ENCODE measurements at places on chromosomes 1 and 21.

- no peak for DNase-seq
Observed at GRCh38 chr1:225733254-225733653, 44.4 kb upstream of the SRP9 start.

GRCh38 chr1:6273380-6273891, 12.5 kb upstream of the GPR153 start:
- no peak for DNase-seq

- DNase-seq: no peak
Observed at GRCh38 chr21:31798842-31799704, 67.2 kb upstream of the SCAF4 start.

DNA sequence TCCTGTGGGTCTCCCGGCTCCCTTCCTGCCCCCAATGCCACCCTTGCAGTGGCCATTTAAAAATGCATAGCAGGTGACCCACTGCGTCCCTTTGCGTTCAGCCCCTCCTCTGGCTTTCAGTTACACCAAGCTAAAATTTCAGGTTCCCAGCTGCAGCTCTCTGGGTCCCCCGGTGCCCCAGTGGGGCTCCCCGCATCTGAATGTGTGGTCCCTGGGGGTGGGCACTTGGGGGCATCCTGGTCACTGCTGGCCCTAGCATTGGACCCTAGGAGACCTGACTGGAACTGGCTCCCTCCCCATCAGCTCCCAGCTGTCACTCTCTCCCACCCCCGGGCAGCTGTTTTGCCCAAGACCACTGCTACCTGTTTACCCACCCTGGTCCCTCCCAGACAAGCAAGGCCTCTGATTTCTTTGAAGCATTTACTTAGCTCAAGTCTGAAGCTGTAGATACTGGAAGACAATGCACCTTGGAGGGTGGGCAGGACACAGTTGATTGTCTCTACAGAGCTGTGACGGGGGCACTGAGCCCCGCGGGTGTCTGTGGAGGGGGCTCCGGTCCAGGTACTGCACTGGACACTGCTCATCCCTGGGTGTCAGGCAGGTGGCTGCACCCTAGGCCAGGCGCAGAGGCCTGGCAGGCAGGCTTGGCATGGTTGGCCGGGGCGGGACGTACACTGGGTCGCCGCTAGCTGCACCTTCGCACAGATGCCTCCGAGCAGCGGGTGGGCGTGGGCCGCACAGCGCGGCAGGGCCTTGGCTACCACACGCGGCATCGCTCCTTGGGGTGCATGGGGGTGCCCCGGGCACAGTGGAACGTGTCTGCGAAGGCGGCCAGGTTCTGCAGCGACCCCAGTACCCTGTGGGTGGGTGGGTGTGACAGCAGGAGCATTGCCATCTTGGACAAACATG, 3.9 kb downstream of the PRXL2B start:
- DNase-seq: no peak

DNA sequence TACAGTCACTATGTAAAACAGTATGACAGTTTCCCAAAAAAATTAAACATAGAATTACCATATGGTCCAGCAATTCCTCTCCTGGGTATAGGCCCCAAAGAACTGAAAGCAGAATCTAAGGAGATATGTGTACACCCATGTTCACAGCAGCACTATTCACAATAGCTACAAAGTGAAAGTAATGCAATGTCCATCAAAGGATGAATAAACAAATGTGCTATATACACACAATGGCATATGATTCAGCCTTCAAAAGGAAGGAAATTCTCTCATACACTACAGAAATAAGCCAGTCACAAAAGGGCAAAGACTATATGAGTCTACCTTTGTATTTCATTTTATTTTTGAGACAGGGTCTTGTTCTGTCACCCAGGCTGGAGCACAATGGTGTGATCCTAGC, 120.4 kb downstream of the TOMM20 start:
- DNase-seq: no peak

DNA sequence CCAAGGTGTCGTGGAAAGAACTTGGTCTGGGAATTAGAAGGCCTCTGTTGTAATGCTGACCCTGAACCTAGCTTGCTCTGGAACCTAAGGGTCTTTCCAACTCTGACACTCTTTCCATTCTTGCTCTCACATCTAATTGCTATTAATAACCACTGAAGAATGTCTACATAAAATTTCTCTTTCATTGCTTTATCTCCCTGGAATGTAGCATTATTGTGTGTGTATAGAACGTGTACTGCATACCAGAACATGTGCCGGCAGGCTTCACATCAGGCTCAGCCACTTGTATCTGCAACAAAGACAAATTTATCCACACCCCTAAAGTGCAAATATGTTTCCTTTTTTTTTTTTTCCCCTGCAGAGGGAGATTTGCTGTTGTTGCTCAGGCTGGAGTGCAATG, 13.9 kb upstream of the LAX1 start:
- no peak for DNase-seq

DNA sequence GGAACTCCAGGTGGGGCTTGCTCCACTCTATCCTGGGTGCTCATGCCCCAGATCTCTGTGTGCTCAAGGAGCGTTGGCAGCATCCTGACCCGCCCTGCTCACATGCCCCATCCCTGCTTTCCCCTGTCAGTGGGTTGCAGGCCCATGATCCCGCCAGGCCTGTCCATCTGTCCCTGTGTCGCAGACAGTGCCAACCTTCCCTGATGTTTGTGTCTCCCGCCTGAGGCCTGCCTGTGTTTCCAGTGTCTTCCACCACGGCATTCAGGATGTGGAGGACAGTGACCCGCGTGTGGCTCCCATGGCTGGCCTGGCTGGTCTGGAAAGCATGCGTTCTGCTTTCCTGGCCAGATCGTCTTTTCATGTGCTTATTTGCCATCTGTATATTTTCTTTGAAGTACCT, 82.9 kb downstream of the PCBP3 start:
- no peak for DNase-seq

DNA sequence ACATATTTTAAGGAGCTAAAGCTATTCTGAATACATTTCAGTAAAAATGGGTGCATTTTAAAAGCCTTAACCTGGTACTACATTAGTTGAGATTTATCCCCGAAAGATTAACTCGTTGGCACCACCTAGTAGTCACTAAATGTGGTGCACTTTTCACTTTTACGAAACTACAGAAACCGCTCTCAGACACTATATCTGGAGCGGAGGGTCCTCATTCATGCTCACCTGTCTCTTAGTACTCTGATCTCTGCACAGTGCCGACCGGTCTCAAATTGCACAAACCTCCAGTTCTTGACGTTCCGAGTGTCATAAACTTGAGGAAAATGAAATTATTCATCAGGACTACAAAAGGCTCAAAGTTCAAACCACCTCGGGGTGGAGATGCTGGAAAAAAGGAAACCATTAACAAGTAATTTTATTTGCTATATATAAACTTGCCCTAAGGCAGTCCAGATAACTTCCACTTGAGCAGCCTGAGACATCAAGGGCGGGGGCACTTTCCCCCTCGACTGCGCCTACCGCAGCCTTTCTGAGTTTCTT, 722 bp downstream of the LZIC start:
- DNase-seq: peak; percentile 19

Measured in central memory CD4-positive, alpha-beta T cell (primary cell).